WTC11 (cell line): ENCODE measurements at places on chromosomes 6 and 20. TPM values are rescaled to one million over a fixed set of nuclear protein-coding genes. Genes with fewer than 3 reads are reported as not detected.

The GNRH2 gene
- 0.44 to 1.1 TPM (median 0.50 TPM) in 3 replicates for total RNA-seq

The ADGRF1 gene
- 0.11 to 0.26 TPM (median 0.16 TPM) in 3 replicates for total RNA-seq

The GMEB2 gene
- total RNA-seq: 14.1 to 14.8 TPM (median 14.2 TPM) in 3 replicates

The HLA-DOA gene
- total RNA-seq: 13.6 to 24.6 TPM (median 24.4 TPM) in 3 replicates

The GABBR1 gene
- total RNA-seq: 82.5 to 107 TPM (median 83.0 TPM) in 3 replicates
